ENCODE measurements at places on chromosomes 1 and 21.

DNA sequence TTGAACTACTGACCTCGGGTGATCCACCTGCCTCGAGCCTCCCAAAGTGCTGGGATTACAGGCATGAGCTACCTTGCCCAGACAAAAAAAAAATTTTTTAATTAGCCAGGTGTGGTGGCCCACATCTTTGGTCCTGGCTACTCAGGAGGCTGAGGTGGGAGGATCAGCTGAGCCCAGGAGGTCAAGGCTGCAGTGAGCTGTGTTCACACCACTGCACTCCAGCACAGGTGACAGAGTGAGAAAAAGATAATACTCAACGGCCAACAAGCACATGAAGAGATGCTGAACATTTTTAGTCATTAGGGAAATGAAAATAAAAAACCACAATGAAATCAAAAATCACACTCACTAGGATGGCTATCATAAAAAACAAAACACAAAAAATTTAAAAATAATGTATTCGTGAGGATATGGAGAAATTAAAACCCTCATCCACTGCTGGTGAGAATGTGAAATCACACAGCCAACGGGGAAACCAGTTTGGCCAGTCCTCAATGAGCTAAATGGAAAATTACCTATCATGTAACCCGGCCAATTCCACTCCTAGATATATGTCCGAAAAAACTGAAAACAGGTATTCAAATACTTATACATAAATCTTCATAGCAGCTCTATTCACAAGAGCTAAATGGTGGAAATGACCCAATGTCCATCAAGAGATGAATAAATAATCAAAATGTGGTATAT lies 41.2 kb downstream of the ENAH start:
- DNase-seq, result no peak

DNA sequence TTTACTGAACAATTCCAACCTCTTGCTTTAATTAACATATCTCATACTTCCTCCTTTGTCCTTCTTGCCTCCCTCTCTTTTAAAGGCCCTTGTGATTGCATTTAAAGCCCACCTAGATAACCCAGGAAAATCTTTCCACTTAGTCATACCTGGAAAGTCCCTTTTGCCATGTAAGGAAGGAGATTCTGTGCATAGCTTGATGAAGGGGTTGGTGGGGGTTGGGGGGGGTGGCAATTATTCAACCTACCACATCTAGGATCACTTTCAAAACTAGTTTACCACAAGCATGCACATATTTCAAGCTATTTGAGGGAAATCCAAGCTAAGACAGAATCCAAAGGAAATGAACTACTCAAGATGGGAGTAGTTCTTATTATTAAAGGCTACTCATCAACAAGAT lies 249.1 kb upstream of the PTBP2 start:
- no peak for DNase-seq

GRCh38 chr1:235504122-235504493 lies at the start of gene B3GALNT2:
Gene B3GALNT2, minus strand, starts transcription at chr1:235504452. Its CDS starts 200 bp downstream, at chr1:235504252.
- no peak for DNase-seq

- DNase-seq, result no peak
These were observed 1.0 kb downstream of the PAX7 start for GRCh38 chr1:18631496-18632217.

- no peak for DNase-seq
These were observed 193.0 kb upstream of the PBX1 start for GRCh38 chr1:164366014-164366413.

DNA sequence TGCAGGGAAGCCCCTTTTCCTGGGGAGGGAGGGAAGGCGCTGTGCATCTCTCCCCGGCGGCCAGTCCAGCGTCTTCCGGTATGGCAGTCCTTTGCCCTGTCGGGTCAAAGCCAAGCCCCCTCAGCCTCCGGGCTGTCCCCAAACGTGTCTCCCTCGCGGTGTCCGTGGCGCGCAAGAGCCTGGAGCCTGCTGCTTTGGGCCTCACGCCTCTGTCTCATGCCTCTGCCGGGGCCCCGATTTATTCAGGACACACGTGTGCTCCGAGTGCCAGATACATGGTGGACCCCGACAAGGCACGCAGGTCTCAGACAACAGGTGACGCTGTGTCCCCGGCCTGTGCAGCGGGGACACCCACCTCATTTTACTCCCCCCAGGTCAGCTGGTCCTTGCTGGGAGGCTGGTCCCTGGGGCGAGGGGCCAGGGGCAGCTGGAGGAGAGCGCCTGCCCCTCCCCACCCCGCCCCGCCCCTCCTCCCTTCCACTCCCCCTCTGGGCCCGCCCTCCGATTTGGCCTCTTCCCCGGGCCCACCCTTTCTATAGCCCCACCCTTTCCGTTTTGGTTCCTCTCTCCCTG lies 176.7 kb downstream of the CAMTA1 start:
- DNase-seq, result no peak

- no peak for DNase-seq
These were observed 24.9 kb downstream of the RPAP2 start for GRCh38 chr1:92323473-92324453.
